ENCODE measurements at places on chromosomes 12 and 14. TPM values are rescaled to one million over a fixed set of nuclear protein-coding genes. Genes with fewer than 3 reads are reported as not detected.

Gene TAS2R50
- total RNA-seq: 0.89 TPM

Gene FAM186B
- not detected for total RNA-seq

Gene SLC11A2
- total RNA-seq: 38.2 TPM

Gene LYZ
- not detected for total RNA-seq

Gene MYF6
- not detected for total RNA-seq

- DNase-seq: no peak
Observed at GRCh38 chr12:98945864-98946263, 300.8 kb downstream of the APAF1 start.

DNA sequence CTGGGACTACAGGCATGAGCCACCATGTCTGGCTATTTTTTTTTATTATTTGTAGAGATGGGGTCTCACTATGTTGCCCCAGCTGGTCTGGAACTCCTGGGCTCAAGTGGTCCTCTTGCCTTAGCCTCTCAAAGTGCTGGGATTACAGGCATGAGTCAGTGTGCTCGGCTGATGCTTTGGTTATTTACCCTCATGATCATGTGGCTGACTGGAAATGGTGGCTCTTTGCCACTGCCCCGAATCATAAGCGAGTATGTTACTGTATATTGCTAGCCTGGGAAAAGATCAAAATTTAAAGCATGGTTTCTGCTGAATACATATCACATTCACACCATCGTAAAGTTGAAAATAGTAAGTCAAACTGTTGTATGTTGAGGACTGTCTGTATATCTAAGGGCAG is 101.1 kb downstream of the RGS6 start:
- no peak for DNase-seq

DNA sequence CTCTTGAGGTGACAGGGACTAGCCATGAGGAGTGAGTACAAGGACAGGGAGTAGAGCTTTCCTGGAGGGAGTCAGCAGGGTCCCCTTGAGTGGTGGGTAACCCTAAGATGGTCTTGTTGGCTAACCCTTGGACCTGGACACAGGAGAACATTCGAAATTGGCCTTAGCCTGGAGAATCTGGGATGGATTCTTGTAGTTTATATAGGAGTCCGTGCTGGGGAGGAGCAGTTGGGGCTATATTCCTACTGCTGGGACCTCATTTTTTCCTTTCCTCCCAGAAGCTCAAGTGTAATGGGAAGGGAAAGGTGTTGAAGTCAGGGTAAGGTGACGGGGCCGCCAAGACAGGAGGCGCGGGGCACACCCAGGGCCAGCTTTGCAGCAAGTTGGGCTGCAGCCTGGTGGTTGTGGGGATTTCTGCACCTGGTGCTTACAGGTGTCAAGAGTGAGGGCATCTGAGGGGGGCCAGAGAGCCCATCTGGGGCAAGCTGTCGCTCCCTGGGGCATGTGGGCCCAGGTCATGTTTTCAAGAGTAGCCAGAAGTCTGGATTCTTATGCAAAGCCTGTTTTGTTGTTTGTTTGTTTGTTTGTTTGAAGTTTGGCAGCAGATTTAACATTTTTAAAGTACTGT is 5.1 kb downstream of the BCL7A start:
- DNase-seq: no peak

DNA sequence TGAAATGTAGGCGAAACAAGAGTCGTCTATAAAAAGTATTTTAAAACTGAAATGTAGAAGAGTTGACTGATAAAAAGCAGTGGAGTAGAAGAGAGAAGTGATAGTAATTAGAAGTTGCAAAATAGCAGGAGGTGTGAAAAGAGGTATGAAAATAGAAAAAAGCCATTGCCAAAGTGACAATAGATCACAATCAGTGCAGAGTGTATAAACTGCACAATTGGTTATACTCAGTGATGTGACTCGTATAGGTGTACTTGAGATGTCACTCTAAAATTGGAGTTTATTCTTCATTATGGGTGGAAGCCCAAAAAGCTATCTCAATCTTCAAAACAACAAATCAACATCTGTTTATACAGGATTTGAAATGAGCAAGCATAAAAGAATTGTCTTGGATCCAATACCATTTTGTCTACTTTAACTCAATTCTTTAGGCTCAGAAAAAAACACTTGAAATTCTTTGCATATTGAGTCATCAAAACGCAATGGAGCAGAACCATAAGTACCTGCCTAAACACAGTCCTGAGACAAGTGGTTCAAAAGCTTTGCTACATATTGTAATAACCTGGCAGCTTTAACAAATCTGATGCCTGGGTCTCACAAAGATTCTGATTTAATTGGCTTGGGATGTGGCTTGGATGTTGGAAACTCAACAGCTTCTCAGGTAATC is 8.8 kb downstream of the IKBIP start:
- no peak for DNase-seq
